HCT116 (cell line): ENCODE measurements at places on chromosomes 12 and 14.

DNA sequence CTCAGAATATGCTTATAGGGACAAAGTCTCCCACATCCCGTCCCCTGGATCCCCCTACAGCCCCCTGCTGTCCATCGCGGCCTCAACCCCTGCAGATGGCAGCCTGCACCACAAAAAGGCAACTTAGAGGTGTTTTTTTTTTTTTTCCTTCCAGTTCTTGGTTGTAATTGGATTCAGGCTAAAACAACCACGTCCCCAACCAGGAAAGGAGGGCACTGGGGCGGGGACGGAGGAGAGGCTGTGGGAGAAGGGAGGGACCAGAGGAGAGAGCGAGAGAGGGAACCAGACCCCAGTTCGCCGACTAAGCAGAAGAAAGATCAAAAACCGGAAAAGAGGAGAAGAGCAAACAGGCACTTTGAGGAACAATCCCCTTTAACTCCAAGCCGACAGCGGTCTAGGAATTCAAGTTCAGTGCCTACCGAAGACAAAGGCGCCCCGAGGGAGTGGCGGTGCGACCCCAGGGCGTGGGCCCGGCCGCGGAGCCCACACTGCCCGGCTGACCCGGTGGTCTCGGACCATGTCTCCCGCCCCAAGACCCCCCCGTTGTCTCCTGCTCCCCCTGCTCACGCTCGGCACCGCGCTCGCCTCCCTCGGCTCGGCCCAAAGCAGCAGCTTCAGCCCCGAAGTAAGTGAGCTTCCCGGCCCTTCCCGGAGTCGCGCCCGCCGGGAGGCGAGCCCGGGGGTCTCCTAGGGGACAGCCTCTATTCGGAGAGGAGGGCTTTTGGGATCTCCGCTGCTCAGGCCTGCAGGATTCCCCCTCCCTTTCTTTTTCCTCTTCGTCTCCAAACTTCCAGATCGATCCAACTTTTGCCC lies at the start of gene MMP14:
TSS of gene MMP14 (plus strand) at position 285 of the 813 bp plus-strand sequence. CDS start at position 518, 233 bp downstream.
- DNase-seq = no peak

DNA sequence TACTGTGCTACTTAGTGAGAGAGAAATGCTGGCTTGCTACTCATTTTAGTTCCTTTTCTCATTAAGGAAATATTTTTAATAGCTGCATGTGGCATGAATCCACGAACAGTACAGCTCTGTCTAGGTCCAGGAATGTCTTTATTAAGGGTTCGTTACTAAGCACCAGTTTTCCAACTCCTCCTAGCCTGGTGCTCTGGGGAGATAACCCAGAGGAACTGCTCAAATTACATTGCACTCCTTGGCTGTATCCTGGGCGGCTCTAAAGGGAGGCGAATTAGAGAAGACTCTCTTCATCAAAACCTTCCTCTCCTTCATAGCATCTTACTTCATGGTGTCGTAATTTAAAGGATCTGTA lies 101.3 kb downstream of the PPM1A start:
- no peak for DNase-seq

DNA sequence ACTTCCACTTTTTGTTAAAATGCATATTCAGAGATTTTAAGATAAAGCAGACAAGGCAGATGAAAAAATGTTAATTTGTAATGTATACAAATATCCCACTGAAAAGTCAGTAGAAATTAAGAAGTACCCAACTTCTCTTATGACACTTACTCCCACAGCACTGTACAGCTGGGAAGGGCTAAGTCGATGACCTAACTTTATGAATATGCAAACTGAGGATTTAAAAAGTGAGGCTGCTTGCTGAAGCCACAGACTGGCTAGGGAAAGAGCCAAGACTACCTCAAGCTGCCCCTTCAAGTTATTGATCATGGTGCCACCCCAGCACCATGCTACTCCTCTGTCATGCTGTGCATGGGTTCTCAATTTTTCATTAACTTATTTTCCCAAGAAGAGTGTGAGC lies 17.0 kb downstream of the PPM1H start:
- no peak for DNase-seq

- no peak for DNase-seq
Measured at GRCh38 chr12:82300611-82301010, 57.6 kb downstream of the CCDC59 start.

- DNase-seq = no peak
Measured at GRCh38 chr14:103330536-103330935, 3.5 kb upstream of the EIF5 start.

GRCh38 chr12:94032368-94032767 lies 116.0 kb upstream of the PLXNC1 start:
- no peak for DNase-seq

- no peak for DNase-seq
Measured at GRCh38 chr14:78345131-78345744, 175.1 kb downstream of the NRXN3 start.

GRCh38 chr12:79174626-79175025 lies 310.1 kb downstream of the SYT1 start:
- DNase-seq = peak; percentile 42

GRCh38 chr12:125140279-125141209 lies 75.3 kb downstream of the AACS start:
- peak; percentile 34 for DNase-seq

GRCh38 chr12:114701104-114701414 lies 17.1 kb upstream of the TBX3 start:
- no peak for DNase-seq

DNA sequence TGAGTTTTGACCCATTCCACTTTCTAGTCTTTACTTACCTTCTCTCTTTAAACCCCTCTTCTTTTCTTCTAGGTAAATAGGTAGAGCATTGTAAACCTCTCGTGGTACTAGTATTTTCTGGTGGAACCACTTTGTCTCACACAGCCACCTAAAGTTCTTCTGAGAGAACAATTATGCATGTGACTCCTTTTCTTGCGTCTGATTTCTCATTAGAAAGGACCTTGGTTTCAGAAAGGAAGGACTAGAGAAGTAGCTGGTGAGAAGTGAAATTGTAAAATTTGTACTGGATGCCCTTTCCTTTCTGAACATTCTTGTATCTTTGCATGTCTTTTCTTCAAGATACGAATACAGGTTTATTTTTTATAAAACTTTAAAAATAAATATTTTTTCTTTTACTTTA lies 99.0 kb downstream of the NUBPL start:
- no peak for DNase-seq

- no peak for DNase-seq
Measured at GRCh38 chr12:76346236-76346635, 2.0 kb downstream of the BBS10 start.

DNA sequence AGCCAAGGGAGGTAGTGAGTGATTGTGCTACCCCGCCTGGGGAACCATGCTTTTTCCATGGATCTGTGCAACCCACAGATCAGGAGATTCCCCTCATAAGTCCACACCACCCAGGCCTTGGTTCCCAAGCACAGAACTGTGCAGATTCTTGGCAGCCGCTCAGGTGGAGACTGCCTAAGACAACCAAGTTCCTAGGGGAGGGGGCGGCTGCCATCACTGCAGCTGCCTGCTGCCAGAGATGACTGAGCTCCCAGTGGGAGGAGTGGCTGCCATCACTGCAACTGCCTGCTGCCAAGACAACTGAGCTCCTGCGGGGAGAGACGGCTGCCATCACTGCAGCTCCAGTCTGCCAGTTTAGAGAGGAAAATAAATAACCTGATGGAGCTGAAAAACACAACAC lies 138.3 kb upstream of the GARIN2 start:
- no peak for DNase-seq

GRCh38 chr12:24906141-24906540 lies 42.8 kb downstream of the BCAT1 start:
- no peak for DNase-seq

DNA sequence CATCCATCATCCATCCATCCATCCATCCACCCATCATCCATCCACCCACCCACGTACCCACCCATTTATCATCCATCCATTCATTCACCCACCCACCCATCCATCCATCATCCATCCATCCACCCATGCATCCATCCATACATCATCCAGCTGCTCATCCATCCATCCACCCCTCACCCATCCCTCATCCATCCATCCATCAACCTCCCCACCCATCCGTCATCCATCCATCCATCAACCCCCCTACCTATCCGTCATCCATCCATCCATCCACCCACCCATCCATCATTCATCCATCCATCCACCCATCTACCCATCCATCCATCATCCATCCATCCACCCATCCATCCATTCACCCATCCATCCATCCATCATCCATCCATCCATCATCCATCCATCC lies 306.2 kb upstream of the SFSWAP start:
- no peak for DNase-seq

DNA sequence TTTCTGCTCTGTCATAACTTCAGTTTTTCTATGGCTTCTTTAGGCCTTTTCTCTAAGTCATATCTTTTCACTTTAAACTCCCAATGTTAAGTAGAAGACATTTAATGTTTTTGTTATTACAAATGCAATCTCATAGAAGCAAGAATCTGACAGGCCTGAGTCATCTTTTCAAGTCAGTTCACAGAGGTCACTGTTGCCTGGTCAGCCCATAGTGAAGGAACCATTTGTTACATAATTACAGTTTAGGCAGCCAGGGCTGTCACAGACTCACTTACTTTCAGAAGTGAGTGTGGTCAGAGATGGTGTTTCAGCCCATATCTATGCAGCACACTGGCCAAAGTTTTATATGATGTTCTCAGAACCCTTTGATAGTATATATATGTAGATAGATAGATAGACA lies 46.5 kb downstream of the CCER1 start:
- no peak for DNase-seq

- no peak for DNase-seq
Measured at GRCh38 chr14:75311356-75311755, 32.7 kb downstream of the FOS start.

DNA sequence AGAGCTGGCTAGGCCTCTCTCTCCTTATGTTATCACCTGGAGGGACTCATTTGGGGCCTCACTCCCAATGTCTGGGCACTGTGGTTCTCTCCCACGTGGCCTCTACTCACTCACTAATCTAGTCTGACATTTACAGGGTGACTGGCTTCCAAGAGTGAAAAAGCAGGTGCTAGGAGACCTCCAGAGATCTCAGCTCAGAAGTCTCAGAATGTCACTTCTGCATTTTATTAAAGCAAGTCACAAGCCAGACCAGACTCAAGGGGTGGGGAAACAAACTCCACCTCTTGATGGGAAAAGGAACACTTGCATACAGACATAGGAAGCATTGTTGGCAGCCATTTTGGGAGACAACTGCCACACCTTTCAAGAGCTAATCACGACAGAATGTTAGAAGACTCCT lies 175.9 kb downstream of the MON2 start:
- DNase-seq = no peak

GRCh38 chr12:9248435-9248834 lies 40.2 kb upstream of the PZP start:
- no peak for DNase-seq

DNA sequence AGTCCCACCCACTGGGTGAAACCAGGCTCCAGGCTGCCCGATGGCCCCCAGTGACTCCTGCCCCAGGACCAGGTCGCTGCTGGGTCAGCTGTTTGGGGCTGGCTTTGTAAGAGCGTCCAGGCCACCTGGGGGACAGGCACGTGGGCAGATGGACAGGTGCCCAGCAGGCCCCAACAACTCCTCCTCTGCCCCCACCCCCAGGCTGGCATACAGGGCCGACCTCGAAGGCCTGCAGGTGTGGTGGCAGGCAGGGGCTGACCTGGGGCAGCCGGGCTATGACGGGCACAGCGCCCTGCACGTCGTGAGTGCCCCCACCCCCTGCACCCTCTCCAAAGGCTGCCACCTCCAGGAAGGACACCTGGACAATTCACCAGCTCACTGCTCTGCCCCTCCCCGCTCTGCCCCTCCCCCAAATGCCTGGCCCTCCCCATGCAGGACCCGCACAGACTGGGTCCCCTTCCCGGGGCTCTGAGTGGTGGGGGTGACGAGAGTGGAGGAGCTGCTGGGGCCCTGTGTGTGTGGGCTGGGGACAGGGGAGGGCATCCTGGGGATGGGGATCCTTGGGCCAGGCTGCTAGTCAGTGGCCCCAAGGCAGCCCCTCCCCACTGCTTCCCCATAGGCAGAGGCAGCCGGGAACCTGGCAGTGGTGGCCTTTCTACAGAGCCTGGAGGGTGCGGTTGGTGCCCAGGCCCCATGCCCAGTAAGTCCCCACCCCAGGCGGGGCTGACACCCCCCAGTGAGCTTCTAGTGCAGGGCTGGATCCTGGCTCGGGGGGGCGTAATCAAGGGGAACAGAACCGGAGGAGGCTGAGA lies 26.0 kb downstream of the ASPG start:
- no peak for DNase-seq

GRCh38 chr14:59123531-59123930 lies 64.9 kb upstream of the DAAM1 start:
- no peak for DNase-seq

DNA sequence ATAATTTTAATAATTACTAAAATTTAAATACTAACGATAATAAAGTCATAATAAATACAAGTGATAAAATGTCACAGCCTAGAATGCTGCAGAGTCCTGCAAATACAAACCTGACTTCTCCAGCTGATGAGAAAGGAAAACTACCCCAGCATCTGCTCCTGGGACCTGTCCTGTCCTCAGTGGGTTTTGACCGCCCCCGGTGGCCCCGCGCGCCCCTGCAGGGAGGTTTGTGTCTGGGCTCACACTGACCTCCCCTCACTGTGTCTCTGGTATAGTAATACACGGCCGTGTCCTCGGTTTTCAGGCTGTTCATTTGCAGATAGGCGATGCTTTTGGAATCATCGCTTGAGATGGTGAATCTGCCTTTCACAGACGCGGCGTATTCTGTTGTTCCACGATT lies 1139.4 kb downstream of the TMEM121 start:
- no peak for DNase-seq

DNA sequence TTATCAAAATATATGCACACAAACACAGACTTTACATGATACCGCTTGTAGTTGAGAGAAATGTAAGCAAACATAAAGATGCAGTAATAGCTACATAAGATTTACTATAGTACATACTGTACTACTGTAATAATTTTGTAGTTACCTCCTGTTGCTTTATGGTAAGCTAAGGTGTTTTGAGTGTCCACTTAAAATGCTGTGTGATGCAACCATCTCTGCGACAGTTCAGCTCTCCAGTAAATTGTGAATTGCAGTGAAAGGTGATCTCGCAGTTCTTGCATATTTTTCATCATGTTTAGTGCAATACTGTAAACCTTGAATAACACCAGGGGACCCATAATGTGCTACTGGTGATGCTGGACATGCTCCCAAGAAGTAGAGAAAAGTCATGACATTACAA lies 21.6 kb downstream of the ZC3H14 start:
- no peak for DNase-seq

- DNase-seq = no peak
Measured at GRCh38 chr12:48075832-48076231, 30.0 kb downstream of the SENP1 start.

GRCh38 chr12:5624486-5625272 lies 192.8 kb downstream of the NTF3 start:
- DNase-seq = no peak

- DNase-seq = no peak
Measured at GRCh38 chr14:50303744-50304471, 8.1 kb downstream of the L2HGDH start.

- no peak for DNase-seq
Measured at GRCh38 chr14:37147310-37147880, 25.0 kb downstream of the SLC25A21 start.

GRCh38 chr12:81809829-81810595 lies 50.9 kb upstream of the PPFIA2 start:
- DNase-seq = no peak

GRCh38 chr12:19277711-19278110 lies 148.2 kb downstream of the PLEKHA5 start:
- no peak for DNase-seq
